ENCODE measurements at places on chromosomes 6 and 20.

DNA sequence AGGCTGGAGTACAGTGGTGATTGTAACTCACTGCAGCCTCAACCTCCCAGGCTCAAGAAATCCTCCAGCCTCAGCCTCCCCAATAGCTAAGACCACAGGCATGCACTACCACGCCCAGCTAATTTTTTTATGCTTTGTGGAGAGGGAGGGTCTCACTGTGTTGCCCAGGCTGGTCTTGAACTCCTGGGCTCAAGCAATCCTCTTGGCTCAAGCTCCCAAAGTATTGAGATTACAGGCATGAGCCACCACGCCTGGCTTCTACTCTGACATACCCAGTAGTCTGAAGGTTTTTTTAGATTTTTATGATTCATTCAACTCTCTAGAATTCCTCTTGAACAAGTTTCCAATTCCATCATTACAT lies 1.3 kb upstream of the ARHGAP18 start:
- no peak for DNase-seq

GRCh38 chr6:29730575-29731126 lies 7.4 kb downstream of the HLA-F start:
- DNase-seq = no peak

DNA sequence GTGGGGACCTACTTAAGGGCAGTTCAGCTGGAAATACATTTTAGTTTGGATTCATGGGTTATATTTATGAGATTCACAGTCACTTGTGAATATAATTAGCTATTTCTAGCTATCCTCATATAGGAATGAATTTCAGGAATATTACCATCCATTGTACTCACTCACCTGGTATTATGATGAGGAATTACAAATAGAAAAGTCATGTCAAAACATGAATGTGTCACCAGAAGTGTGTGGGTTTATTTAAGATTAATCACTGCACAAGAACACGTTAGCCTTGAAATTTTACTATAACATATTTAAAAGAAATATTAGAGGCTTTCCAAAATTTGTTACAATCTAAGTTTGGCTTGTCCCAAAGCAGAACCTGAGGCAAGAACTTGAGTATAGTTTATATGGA lies 510.5 kb downstream of the PHF3 start:
- DNase-seq = no peak

- DNase-seq = no peak
Observed at GRCh38 chr20:5745416-5746030, 4.7 kb upstream of the SHLD1 start.

DNA sequence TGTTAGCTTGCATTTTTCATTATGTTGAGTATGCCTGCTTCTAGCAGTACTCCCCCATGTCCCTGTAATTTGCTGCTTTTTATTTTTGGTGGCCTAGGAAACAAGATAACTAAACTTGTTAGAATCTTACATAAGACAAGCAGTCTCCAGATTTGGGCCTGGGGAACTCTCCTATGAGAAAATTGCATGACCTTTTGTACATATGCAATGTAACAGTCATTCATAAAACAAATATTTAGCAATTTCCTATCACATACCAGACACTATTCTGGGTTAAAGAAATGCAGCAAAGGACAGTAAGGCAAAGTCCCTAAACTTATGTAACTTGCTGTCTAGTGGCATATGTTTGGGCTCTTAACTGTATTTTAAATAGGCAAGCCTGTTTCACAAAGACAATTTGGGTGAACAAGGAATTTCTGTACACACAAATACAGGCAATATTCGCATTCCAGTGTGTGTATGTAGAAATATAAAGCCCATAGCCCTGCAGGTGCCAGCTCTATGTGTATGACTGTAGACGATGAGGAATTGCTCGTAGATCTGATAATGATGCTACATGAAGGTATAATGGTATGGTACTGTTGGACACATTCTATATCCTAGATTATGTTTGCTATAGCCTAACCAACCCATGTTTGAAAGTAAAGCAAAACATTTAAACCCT lies 305.2 kb upstream of the CITED2 start:
- peak; percentile 58 for DNase-seq

DNA sequence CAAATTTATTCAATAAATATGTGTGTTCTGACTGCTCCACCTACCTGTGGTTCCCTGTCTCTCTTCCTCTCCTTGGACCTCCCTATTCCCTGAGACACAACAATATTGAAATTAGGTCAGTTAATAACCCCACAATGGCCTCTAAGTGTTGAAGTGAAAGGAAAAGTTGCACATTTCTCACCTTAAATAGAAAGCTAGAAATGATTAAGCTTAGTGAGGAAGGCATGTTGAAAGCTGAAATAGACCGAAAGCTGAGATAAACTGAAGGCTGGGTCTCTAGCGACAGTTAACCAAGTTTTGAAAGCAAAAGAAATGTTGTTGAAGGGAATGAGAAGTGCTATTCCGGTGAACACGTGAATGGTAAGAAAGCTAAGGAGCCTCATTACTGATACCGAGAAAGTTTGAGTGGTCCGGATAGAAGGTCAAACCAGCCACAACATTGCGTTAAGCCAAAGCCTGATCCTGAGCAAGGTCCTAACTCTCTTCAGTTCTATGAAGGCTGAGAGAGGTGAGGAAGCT lies 34.1 kb downstream of the UST start:
- DNase-seq = no peak

- no peak for DNase-seq
Observed at GRCh38 chr6:88748141-88748540, 215.3 kb downstream of the RNGTT start.

- peak; percentile 5 for DNase-seq
Observed at GRCh38 chr20:19624221-19624965, 133.7 kb upstream of the RIN2 start.

GRCh38 chr20:58084566-58084965 lies 143.9 kb downstream of the ANKRD60 start:
- DNase-seq = no peak

DNA sequence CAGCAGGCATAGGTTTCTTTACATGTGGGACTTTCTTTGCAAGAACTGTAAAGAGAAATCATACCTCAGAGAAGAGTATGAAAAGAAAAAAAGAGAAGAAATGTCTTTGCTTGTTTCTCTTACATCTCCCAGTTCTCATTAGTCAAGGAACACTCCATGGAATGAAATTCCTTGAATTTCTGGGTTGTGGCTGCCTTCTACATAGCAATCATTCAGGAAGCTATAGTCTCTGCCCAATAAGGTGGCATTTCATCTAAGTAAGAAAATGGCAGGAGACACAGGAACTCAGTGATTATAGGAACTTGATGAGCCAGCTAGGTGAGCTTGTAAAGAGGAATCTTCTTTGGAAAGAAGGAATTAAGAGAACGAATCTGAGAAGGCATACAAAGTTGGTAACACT lies 197.0 kb upstream of the FKBP1C start:
- DNase-seq = no peak

DNA sequence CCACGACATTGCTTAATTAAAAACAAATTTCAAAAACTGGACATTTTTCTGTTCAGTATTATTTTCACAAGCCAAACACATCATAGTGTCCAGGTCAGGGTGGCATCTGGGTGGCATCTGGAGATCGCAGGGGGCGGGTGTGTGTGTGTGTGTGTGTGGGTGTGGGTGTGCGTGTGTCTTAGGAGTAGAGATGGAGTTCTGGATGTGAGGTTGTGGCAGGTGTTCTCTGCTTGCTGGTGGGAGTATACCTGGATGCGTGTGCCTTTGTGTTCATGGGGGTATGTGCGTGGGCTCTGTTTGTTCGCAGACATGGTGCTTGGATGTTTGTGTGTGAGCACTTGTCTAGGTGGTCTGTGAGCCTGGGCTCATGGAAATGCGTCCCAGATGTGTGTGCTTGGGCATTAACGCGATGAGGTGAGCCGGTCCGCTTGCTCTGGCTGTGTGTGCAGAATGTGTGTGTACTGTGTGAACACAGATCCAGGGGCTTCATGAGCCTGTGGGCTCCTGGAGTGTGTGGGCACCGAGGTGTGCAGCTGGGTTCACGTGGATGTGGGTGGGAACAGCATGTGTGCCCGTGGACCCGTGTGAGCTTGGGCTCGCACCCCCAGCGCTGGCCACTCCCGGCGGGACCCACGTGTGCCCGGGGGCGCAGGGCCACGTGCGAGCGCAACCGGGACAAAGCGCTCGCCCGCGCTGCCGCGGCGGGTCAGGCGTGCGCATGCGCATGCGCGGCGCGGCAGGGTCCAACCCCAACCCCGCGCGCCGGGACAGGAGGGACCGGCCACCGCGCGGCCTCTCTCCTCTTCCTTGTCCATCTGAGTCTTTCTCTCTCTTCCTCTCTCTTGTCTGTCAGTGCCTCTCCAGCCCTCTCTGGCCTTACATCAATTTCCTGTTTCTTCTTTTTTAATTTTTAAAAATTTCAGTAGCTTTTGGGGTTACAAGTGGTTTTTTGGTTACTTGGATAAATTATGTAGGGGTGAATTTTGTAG lies 60.4 kb downstream of the SRC start:
- DNase-seq = peak; percentile 72

- DNase-seq = no peak
Observed at GRCh38 chr6:111757342-111757741, 115.9 kb downstream of the FYN start.

DNA sequence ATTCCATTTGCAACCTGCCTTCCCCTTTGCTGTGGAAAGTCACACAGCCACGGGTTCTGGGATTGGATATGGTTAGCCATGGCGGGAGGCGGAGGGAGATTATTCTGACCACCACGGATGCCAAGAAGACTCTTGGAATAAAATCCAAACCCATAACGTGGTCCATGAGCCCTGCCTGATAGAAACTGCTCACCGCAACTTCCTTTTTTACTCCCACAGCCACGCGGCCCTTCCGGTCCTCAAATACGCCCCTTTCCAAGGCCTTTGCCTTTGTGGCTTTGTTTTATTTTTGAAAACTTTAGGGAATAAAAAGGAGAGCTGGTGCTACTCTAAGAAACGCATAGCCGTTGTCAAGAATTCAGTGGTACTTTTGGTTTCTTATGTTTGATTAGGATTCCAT lies 602.5 kb upstream of the CDH4 start:
- DNase-seq = peak; percentile 91

DNA sequence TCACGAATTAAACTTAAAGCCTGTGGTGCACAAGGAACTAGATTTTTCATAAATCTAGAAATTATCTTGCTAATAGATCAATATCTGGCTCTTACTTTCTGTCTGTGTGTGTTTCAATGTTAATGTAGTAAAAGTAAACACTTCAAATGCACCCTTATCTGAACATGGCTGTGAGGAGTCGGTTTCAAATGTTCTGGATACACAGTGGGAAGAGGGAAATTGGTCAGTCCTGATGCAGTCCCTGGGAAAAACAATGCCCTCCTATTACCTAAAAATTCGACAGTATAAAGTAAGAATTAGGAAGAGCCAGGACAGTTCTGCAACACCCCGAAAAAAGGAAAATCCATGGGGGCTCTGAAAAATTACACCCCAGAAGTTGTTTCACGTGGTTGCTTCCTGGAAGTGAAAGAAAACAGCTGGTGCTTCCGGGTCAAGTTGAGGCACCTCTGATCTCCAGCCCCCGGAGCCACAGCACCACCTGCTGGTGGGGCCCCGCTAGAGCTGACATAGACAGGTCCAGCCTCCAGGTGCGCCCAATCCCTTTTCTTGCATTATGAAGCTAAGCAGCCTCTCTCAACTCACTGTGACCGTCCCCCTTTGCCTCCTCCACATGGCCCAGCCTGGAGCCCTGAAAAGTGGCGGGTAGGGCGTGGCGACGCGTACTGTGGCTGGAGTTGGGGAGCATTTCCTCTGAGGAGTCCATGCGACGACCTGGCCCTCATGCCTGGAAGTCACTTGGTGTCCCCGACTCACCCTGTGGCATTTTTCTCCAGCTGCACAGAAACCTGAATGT lies 8.3 kb downstream of the SEMG2 start:
- DNase-seq = peak; percentile 57

GRCh38 chr6:17150096-17150495 lies 48.2 kb downstream of the STMND1 start:
- no peak for DNase-seq

DNA sequence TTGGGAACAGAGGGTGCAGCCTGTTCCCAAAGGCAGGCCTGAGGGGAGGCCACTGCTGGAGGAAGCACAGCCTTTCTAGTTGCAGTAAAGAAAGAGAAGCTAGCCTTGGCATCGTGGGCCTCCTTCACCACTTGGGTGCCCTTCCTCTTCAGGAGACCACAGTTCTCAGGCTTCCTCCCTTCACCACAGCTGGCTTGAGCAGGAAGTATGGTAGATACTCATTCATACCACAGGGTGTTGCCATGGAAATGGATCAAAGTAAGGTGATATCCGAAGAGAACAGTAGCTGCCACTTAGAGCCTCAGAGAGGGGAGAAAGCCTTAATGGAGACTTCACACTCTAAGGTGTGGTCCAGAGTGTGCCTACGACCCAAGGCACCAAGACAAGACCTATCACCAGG lies 120.4 kb upstream of the RIPOR2 start:
- peak; percentile 74 for DNase-seq

GRCh38 chr6:149728499-149729234 lies 10.8 kb upstream of the LATS1 start:
- no peak for DNase-seq

GRCh38 chr6:71199736-71200135 lies 88.9 kb upstream of the OGFRL1 start:
- DNase-seq = no peak

DNA sequence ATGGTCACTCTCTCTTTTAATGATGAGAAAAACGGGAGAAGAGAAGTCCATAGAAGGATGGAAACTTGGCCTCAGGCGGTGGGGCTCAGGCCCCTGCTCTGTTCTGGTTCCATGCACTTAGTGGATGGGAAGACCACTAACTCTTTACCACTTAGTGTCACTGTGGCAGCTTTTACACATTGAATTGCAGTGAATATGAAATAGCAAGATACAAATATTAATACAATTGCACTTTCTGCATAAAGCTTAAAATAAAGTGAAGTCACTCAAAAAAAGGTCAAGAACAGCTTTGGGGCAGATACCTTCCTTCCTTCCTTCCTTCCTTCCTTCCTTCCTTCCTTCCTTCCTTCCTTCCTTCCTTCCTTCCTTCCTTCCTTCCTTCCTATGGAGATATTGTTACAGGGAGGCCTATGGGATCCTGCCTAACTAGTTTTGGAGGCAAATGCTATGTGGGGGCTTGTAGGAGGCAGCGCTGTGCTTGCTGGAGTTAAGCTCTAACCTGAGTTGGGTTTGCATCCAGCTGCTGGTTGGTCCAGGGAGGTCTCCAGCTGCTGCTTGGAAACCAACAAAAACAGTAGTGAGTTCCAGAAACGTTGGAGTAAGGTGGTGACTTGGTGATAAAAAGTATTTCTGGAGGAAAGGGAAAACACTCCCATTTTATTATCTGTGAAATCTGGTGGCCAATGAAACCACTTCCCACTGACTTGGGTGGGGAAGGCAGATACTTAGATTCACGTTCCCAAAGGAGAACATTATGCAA lies 62.3 kb upstream of the NKX2-2 start:
- DNase-seq = no peak

DNA sequence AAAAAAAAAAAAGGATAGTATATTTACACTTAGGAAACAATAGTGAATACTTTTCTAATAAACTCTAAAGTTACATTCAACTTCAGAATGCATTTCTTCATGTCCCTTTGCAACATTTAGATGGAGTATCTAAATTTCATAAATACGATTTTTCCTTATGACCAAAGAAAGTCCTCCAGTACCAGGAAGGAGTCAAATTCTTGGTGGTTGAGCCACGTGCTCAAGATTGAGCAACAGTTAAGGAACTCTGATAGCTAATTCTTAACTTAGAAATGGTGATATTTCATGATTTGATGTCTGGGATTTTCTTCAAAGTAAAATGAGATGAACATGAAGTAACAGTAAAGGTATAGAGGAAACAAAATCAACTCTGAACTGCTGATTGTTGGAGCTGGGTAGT lies 92.7 kb downstream of the SASH1 start:
- DNase-seq = no peak

GRCh38 chr6:106620931-106621672 lies 8.2 kb downstream of the RTN4IP1 start:
- no peak for DNase-seq

GRCh38 chr6:132060591-132060990 lies 109.4 kb upstream of the CCN2 start:
- DNase-seq = no peak

Data from NB4 (cell line).